Fibroblast of mammary gland (primary cell): ENCODE measurements at places on chromosomes 12 and 14.

- peak; percentile 93 for DNase-seq
These were observed 29.3 kb downstream of the SLC7A8 start for GRCh38 chr14:23153851-23154796.

DNA sequence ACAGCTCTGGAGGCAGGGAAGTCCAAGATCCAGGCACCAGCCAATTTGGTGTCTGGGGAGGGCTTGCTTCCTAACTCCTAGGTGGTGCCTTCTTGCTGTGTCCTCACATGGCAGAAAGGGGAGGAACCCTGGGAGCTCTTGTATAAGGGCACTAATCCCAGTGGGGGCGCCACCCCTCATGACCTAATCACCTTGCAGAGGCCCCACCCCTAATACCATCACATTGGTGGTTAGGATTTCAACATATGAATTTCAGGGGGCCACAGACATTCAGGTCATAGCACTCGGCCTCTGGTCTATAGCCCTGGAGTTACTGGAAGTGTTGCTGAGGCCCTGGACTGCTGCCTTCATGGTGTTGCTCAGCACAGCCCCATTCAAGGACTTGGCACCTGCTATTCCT, 14.6 kb downstream of the PSMD9 start:
- no peak for DNase-seq

DNA sequence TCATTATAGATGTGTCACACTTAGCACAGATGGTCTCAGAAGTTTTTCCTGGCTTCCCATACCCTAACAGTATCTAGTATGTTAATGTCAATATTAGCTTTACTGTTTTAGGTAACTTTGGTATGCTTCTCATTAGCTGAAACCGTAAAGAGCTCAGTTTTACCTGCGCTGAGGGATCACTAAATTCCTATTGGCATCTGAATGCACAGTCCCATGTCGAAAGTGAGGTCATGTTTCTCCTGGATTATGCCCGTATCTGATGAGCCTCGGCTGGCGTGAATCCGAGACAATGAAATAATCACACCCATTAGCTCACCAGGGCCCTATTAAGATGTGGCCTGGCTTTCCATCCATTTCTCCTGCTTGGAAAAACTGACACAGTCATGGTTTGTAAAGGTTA, 418.2 kb downstream of the ZFP36L1 start:
- DNase-seq, result no peak

DNA sequence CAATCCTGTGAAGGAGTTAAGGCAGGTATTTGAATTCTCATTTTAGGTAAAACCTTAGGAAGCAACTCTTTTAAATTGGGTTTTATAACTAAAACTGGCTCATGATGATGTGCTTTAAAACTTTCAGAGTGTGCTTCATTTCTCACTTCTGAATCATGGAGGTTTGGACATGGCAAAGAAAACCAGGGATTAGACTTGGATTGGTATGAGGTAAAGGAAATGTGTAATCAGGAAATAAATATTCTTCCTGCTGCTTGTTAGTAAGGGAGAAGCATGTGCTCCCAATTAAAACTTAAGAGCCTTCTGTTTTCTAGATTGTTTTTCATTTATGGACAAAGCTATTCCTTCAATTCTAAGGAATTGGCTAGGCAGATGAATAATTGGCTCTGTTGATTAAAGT, 57.4 kb downstream of the FBXO33 start:
- peak; percentile 83 for DNase-seq

GRCh38 chr14:67186789-67187584, 2.3 kb upstream of the GARIN2 start:
- DNase-seq, result peak; percentile 83

DNA sequence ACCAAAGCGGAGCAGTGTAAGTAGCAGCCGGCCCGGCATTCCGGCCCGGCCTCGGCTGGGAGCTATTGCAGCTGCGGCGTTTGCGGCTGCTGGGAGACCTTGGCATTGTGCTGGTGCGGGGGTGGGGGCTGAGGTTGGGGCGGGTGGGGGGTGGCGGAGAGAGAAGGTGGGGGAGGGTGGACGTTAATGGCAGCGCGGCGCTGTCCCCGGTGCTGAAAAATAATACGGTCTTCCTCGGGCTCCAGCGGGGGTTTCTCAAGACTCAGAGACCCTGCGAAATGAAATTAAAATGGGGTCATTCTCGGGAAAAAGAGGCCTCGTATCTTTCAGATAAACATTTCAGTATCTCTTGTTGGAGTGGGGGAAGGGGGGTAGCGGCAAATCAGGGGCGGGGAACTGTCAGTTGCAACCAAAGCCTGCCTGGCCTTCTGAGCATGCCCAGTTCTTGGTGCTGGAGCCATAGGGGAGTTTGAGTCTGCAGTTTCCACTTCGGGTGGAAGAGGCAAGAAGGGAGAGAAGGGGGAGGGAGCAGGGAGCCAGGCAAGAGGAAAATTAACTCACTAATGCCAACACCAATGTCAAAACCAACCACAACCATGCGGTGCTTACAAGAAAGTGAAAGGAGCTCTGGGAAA, 414 bp downstream of the UNC79 start:
- peak; percentile 5 for DNase-seq

DNA sequence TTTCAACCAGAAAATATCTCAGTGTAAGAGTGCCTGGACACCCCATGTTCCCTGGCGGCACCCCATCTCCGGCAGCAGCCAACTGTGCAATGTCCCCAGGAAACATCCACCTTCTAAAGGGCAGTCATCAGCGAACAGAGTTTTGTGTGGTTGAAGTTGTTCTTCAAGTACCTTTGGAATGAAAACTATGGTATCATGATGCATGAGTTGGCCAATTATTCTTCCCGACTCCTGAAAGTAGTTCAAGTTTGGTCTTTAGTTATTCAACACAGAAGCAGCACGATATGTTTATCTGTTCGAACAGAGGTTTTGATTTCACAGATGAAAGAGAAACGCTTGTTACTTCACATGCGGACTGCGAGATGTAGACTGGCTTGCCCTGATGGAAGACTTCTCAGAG, 21.1 kb upstream of the TTC7B start:
- DNase-seq, result no peak

- DNase-seq, result no peak
These were observed 120.7 kb downstream of the PAPOLA start for GRCh38 chr14:96622926-96623325.

DNA sequence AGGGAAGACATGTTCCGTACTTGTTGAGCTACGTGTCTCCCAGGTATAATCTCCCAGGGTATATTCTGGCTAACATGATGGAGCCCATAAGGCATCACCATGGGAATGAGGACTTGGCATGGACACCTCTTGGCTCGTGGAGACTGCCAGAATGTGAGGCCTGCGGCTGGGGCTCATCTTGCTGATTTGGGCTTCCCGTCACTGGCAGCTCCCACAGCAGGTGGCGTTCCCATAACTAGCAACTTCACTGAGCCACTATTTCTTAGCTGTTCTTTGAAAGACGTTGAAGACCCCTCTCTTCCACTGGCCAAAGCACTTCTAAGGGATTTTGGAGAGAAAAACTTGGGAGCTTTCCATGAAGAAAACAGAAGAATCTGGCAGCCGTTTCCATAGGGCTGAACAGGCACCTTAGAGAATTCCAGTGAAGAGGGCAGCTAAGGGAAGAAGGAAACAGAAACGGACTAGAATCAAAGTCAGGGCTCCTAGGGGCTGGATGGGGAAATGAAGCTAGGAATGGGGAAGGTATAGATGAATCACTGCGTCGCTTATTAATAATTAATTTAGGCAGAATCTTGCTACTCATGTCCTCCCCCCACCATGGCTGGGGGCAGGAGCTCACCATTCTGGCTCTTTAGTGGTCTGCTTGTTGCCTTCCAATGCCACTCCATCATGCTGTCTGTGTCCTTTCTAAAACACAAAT, 39.7 kb upstream of the FOS start:
- no peak for DNase-seq

- no peak for DNase-seq
These were observed 14.0 kb downstream of the MANSC1 start for GRCh38 chr12:12336049-12336411.

DNA sequence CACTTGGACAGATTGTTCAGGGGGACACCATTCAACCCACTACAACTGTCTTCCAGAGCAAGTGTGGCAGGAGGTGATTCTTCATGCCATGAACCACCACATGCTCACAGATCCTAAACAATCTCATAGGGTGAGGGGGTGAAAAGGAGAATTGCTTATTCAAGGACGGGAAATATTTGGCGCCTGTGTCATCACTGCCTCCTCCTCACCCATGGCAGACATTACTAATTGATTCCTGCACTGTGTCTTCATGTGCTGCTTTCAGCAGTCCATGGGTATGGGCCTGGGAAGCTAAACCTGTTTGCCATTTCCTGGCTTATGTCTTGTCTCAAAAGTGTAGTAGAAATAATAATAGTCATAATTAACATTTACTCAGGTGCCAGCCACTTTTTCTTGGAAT, 31.3 kb downstream of the MMAB start:
- peak; percentile 76 for DNase-seq

DNA sequence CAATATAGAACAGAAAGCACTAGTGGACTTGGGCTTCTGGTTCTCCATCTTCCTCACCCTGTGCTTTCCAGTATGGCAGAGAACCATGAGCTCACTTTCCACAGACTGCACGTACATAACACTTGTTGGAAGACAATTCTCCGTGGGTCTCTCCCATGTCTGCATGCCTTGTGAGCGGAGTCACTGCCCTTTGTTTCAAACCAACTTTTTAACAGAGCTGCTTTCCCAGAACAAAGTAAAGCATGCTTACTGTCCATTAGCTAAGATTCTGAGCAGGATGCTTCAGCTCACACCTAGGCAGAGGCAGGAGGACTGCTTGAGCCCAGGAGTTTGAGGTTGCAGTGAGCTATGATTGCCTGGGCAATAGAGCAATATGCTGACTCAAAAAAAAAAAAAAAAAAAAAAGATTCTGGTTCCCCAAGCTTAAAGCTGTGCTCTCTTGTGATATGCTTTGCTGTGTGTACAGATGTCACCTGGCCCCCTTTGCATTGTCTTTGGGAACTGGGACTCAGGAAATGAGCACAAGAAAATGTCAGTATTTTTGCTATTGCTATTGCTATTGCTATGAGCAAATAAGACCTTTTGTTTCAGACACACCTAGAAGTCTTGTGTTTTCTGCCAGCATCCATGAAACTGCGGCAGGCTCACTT, 54.6 kb upstream of the PTGR2 start:
- DNase-seq, result no peak

GRCh38 chr12:71664411-71665089, 449 bp downstream of the THAP2 start:
- DNase-seq, result peak; percentile 23

DNA sequence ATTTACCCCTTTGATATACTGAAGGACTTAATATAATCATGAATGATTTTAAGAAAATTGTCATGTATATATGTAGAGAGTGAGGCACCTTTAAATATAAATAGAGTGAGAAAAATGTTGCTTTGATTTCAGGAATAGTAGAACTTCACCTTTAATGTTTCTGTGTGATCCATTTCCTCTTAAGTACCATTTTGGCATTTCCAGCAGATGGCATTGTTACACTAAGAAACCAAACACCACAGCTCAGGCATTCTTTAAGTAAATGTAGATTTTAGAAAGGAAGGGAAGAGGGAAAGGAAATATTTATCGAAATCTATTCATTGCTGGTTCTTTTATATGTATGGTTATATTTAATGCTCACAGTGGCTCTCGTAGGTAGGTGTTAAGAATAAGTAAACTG, 556.7 kb upstream of the FBXO33 start:
- DNase-seq, result peak; percentile 51

DNA sequence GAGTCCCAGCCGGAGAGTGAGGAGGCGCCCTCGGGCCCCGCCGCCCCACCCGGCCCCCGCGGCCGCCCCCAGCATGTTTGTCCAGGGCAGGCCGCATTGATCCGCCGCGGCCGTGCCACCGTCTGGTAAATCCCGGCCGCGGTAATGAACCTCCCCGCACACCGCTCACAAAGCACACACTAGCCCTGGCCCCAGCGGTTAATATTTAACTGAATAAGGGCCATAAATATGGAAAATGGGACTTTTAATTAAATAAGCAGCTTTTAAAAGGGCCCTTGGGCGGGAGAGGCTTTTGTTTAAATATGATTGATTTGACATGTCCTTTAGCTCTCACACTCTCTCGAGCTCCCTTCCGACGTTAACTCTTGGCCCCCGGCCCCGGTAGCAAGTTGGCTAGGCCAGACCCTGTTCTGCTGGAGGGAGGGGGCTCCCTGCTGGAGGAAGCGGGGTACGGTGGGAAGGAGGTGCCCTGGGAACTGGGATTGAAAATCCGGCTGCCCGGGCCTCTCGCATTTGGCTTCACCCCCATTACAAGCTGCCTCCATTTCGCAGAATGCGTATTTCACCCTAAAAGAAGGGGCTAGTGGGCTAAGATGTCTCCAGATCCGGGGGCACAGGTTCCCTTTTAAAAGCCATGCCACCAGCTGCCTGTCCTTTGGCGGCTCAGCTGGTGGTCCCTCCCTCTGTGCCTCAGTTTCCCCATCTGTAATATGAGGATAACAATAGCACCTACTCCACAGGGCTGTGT, 199.8 kb downstream of the RBM19 start:
- no peak for DNase-seq

- peak; percentile 95 for DNase-seq
These were observed 66.4 kb upstream of the MAP1LC3B2 start for GRCh38 chr12:116492703-116493324.

GRCh38 chr12:18145924-18146323, 55.9 kb upstream of the RERGL start:
- peak; percentile 23 for DNase-seq

- peak; percentile 64 for DNase-seq
These were observed 15.9 kb downstream of the KCTD10 start for GRCh38 chr12:109461049-109461845.

DNA sequence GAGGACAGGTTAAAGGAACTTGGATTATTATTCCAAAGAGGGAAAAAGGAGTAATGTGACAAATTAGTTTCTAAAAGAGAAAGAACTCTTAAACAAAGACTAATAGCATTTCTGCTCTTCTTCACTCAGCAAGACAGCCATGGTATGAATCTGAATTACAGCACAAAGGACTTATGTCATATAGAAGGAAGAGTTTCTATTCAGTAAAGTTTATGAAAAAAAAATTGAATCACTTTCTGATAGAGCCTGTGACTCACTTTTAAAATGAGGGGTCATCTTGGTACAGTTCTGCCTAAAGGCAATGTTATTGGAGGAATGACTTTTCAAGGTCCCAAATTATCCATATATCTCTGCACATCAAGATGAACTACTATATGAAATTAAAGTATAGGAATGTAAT, 101.7 kb downstream of the DUSP6 start:
- peak; percentile 9 for DNase-seq

DNA sequence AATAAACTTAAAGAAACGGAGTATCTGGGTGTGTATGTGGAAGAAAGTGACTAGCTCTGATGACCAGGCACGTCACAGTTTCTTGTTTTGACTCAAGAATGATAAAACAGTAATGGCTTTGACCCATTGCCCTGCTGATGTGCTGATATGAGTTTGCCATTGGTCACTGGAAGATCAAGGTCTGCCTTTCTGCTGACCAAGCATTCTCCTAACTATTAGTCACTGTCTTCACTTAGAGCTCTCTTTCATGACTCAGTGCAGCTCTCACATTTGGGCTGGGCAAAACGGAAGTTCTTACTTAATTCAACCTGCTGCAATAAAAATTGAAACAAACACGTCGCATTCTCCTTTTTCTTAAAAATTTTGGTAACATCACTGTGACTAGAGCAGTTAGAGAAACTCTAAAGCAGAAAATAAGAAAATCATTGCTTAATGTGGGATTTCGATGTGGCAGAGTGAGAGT, 366.7 kb downstream of the BTG1 start:
- DNase-seq, result peak; percentile 96
